ENCODE measurements at places on chromosomes 12 and 14.

DNA sequence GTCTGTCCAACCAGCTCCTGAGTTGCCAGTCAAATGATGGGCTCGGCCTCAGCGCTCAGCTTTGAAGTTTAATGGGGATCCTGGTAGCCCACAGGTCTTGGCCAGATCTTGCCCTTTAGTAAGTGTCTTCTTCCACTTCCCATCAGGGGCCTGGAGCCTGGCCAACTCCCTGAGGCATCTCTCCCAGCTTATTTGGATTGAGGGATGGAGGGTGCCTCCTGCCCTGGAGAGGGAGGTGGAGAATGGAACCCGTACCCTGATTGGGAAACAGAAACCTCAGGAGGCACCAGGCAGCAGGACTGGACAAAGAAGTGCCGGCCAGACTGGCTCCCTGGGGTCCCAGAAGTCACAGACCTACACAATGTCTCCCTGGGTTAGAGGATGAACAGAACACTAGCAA is 40.5 kb upstream of the LTBP2 start:
- peak; percentile 32 for DNase-seq

DNA sequence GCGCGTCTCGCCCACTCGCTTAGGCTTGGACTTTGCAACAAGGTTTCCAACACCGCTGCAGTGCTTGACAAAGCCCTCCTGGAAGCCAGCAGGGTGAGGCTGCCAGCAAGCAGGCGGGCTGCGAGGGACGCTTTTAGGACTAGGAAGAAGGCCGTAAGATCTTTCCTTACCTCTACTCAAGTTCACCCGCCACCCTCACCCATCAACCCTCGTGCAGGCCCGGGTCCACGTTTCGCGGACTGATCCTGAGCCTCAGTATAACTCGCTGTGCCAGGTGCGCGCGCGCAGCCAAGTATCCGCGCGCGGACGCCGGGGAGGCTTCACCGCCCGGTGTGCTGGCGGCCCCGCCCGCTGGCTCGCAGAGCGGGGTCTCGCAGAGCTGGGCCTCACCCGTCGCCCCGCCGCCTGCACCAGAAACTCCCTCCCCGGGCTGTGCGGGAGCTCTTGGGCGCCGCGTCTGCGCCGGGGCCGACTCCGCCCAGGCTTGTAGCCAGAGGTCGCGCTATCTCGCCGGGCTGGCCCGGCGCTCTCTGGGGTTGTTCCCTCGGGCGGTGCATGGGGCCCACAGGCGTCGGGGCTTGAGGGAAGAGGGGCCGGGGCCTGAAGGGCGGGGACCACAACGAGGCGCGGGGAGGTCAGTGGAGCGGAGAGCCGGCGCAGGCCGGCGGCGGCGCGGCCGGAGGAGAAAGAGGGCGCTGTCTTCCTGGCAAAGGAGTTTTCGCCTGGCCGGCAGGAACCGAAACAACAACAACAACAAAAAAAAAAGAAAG is 7.6 kb upstream of the SIX1 start:
- DNase-seq = peak; percentile 55

DNA sequence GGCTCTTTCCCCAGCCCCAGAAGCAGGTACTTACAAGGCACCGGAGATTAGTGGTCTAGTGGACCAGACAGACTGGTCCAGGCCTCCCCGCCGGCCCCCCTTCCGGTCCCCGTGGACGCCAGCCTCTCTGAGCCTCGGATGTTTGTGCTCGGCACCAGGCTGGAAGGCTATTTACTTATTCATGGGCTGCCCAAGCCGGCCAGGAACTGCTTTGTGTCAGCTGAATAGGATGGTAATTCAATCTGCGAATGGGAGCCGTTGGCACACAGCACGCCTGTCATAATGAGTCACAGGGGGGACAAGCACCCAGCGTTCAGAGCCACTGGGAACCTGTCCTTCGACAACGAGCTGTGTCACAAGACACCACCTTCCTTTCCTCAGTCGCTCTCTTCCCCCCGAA is 82.3 kb downstream of the RIMBP2 start:
- no peak for DNase-seq

- DNase-seq = no peak
Observed at GRCh38 chr12:108840605-108841332, 16.6 kb downstream of the SSH1 start.

DNA sequence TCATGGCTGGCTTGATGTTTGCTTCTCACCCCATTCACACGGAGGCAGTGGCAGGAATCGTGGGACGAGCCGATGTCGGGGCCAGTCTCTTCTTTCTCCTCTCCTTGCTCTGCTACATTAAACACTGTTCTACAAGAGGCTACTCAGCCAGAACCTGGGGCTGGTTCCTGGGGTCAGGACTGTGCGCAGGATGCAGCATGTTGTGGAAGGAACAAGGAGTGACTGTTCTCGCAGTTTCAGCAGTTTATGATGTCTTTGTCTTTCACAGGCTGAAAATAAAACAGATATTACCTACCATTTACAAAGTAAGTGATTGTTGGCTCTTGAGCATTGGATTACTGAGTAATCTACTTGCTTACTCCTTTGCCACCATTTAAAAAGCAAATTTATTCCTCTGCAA is 170.6 kb downstream of the TMTC2 start:
- no peak for DNase-seq
